ENCODE measurements at places on chromosomes 13 and 19.

GRCh38 chr19:48480183-48480557 is 11.0 kb downstream of the CYTH2 start:
- DNase-seq: no peak

- no peak for DNase-seq
These were observed 5.7 kb downstream of the R3HDM4 start for GRCh38 chr19:907183-907853.

DNA sequence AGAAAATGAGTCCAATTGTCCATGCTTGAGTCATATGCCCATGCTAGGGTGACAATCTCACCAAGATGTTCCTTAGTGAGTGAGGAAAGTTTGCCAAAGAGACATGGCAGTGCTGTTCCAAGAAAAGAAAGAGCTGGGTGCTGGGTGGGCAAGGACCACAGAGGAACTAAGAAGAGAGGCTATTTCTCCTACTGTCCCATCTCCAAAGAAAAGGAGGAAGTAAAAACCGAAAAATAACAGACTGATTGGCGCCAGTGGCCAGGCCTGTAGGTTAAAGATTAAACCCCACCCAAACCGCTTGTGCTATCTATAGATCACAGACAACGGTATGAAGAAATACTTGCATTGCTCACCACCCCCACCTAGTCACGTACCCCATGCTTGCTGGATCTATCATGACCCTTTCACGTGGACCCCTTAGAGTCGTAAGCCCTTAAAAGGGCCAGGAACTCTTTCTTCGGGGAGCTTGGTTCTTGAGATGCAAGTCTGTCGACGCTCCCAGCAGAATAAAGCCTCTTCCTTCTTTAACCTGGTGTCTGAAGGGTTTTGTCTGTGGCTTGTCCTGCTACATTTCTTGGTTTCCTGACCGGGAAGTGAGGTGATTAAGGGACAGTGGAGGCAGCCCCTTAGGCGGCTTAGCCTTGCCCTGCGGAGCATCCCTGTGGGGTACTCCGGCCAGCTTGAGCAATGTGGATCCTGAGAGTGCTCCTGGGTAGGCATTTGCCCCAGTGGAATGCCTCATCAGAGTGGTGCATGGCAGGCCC is 606.5 kb downstream of the UQCRFS1 start:
- no peak for DNase-seq

DNA sequence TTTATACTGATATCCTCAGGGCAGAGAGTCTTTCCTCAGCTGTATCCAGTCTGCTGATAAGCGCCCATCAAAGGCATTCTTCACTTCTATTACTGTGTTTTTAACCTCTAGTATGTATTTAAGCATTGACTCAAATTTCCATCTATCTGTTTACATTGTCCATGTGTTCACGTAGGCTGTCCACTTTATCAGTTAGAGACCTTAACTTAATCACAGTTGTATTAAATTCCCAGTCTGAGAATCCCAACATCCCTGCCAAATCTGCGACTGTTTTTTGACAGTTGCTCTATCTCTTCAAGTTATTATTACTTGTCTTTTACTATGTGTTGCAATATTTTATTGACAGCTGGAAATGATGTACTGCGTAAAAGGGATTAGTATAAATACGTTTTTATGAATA is 1613.7 kb upstream of the MIR17HG start:
- DNase-seq: no peak

- no peak for DNase-seq
These were observed 1.2 kb downstream of the AKT1S1 start for GRCh38 chr19:49875857-49876421.

GRCh38 chr13:22214184-22214583 is 543.3 kb downstream of the FGF9 start:
- DNase-seq: no peak

DNA sequence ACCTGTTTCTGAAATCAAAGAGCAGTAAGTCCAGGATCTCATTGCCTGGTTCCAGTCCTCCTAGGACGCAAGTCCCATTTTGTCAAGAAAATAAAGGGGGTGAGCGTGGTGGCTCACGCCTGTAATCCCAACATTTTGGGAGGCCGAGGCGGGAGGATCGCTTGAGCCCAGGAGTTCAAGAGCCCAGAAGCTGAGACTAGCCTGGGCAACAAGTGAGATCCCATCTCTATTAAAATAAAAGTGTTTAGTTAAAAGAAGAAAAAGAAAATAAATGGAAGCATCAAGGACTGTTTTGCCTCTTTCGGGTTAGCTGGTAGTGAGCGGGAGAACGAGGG is 344 bp upstream of the HAUS5 start:
- DNase-seq: no peak

GRCh38 chr13:103663996-103664395 is 597.8 kb upstream of the SLC10A2 start:
- no peak for DNase-seq

DNA sequence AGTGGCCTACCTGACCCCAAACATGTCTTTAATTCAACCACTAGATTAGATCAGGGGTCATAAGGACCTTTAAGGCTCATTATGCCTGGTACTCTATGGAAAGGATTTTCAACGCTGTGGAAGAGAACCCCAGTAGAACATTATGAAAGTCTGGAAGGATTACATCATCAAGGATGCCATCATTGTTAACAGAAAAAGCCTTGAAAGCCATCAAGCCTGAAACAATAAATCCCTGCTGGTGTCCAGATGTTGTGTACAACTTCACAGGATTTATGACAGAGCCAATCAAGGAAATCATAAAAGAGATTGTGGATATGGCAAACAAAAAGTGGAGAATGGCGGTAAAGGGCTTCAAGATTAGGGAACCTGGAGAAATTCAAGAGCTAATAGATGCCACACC is 59.7 kb downstream of the NAA16 start:
- no peak for DNase-seq

DNA sequence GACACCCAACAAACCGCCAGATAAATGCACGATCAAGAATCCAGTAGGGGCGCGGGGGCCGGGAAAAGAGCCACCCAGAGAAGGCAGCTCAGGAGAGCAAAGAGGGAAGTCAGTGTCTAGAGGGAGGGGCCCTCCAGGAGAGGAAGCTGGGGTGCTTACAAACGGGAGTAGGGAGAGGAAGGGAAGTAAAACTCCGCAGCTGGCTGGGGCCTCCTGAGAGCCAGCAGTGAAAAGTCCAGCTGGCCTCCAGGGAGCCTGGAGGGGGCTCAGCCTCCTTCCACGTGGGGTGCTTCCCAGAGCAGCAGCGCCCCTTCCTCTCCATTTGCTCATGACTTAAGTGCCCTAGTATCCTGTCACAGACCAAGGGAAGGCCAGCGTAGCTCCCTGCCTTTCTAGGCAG is 51.8 kb downstream of the TMED1 start:
- DNase-seq: no peak

GRCh38 chr13:49869519-49869918 is 66.6 kb downstream of the SPRYD7 start:
- no peak for DNase-seq

GRCh38 chr19:51316688-51317087 is 5.2 kb downstream of the IGLON5 start:
- no peak for DNase-seq

DNA sequence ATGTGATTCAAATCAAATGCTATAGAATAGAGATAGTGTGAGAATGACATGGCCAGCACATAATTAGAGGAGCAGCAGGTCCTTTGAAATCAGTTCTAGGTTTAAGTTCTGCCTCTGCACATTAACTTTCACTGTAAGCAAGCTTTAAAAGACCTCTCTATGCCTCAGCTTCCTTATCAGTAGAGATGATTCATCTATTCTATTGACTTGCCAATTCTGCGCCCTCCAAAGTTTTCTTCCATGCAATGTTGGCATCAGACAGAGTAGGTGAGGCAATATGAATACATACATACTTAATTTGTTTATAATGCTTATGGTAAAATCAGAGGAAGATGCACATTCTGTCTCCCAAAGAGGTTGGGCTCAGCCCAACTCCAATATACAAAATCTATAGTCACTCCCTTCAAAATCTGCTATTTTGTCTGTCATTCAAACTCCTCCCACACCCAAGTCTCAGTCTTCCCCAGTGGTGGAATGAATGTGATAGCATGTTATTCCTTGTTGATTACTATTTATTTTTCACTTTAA is 525.5 kb downstream of the RFC3 start:
- DNase-seq: no peak

- DNase-seq: no peak
These were observed 46.3 kb downstream of the IRS2 start for GRCh38 chr13:109740121-109740520.

GRCh38 chr19:1474011-1474764 is 4.8 kb downstream of the C19orf25 start:
- no peak for DNase-seq

DNA sequence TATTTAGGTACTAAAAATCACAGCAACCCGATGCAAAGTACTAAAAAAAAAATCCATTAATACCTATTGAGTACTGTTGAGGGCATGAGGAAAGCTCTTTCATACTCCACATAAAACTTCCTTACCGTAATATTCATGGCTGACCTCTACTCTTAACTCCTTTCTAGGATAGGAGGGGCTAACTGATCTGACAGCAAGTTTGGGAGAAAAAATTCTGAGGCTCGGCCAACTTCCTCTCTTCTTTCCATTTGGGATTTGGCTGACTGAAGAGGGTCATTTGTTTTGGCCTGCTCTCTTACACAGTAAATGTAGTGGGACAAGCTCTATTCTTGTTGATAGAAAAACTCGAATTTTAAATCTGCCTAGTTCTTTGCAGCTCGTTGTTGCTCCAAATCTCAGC is 9.4 kb upstream of the USPL1 start:
- DNase-seq: no peak

- DNase-seq: peak; percentile 34
These were observed 61.8 kb downstream of the AKAP11 start for GRCh38 chr13:42333613-42334328.

DNA sequence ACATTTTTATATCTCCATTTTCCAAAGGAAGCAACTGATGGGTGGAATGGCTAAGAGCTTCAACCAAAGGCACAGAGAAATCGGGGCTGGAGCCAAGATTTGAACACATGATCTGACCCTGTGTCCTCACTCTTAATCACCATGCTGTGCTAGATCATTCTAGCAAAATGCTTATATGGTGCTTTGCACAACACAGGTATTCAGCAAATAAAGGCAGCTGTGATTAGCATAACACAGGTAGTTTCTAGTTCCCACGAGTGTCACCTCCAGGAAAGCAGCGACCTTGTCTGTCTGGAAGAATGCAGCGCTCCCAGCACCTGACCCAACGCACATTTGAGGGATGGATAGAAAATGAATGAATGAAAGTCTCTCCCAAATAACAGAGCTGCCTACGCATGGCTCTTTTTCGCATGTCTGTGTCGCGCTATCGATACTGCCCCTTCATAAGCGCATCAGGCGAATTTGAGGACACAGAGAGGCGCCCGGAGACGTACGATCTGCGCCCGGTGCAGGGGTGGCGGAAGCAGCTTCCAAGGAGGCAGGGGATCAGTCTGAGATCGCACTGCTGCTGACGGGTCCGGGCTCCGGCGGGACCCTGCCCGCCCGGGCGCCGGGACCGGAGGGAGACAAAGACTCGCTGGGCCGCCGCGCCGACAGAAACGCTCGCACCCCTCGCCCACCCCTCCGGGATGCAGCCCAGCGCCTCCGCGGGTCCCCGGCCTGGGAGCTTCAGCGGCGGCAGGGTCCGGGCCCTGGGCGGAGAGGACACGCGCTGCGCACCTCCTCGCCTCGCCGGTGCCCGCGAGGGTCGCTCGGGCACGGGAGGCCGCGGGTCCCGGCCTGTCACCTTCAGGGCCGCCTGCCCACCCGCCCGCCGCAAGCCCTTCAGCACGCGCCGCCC is 609 bp downstream of the EPS15L1 start:
- peak; percentile 23 for DNase-seq

GRCh38 chr19:51687791-51688670 is 5.1 kb upstream of the SPACA6 start:
- no peak for DNase-seq

DNA sequence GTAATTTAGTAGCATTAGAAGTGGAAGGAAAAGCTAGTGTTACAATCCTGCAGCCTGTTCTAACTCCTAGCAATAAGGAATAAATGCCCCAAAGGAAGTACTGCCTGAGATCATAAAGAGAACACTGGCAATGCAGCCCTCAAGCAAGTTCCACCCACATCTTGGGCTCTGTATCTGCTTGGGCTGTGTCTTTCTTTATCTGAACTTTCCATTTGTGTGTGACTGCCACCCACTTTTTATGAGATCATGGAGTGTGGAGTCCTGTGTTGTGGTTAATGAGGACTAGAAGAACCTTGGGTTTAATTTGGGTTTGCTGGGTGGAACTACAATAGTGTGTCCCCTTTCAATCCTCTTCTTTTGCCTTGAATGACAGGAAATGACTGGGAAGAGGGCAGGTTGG is 38.2 kb downstream of the RFXAP start:
- no peak for DNase-seq

DNA sequence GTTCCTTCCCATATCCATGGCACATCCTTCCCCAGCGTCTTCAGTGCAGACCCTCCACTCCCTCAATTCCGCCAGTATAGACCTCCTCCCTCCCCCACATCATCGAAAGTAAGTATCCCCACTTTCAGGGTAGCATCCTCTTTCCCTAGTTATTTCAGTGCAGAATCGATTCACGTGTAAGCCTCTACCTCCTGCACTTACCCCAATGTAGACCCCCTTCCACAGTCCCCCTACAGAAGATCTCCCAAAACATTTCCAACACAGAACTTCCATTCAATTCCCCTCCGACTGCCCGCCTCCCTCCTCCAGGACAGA is 664 bp downstream of the IRF3 start:
- DNase-seq: no peak

GRCh38 chr19:32219881-32220472 is 125.4 kb upstream of the ZNF507 start:
- no peak for DNase-seq

DNA sequence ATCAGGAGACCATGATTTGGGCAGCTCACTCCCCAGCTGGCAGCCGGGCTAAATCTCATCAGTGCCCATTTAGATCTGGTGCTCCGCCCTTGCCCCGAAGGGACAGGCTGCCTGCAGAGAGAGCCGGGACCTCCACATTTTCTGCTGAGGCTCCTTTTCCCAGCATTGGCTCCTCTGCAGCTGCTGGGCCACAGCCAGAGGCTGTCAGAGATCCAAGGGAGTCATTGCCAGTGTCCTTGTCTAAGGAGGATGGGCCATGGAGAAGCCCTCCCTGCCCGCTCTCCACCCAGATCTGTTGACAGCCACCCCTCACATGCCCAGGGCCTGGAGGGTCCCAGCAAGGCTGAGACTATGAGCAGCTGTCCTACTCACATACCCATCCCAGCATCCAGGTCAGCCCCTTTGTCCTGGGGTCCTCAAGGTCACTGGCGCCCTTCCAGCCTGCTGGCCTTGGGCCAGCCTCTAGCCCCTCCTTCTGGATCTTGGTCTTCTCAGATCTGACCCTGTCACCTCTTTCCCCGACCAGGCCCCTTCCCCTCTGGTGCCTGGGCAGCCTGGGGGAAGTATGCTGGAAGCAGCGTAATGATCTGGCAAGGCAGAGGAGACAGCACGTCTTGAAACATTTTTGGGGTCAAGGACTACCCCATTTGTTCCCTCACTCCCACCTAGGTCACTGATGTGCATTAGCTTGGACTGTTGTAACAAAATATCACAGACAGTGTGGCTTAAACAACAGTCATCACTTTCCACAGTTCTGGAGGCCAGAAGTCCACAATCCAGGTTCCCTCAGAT is 7.9 kb downstream of the PIN1 start:
- DNase-seq: no peak

Data from COLO829 (cell line).